Panc1 (cell line): ENCODE measurements at places on chromosomes 7 and 10.

- DNase-seq = no peak
Measured at GRCh38 chr7:100655908-100656674, at the start of gene ACTL6B. Gene ACTL6B (minus strand): TSS chr7:100656448. CDS start chr7:100656354, 94 bp downstream.

GRCh38 chr7:21912931-21913780, 32.5 kb downstream of the CDCA7L start:
- DNase-seq = no peak

- DNase-seq = no peak
Measured at GRCh38 chr7:131720703-131721102, 164.3 kb upstream of the PODXL start.

- DNase-seq = no peak
Measured at GRCh38 chr10:68989317-68989990, 851 bp downstream of the KIFBP start.

DNA sequence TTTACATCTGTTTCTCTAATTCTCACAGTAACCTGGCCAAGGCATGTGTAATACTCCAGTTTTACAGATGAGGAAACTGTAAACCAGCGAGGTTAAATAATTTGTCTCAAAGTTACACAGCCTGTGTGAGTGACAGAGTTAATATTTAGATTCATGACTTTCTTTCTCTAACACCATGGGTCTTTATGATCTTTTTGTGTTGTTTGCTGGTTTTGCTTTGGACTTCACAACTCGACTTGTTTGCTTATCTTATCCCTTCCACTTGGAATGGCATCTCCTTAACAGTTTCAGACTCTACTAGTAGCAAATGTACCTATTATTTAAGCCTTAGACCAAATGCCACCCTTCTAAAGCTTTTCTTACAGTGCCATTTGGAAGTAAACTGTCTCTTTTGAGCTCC, 34.4 kb downstream of the MXI1 start:
- no peak for DNase-seq

- no peak for DNase-seq
Measured at GRCh38 chr10:73758704-73759511, 14.7 kb downstream of the SEC24C start.

GRCh38 chr7:75981453-75982305, 12.7 kb downstream of the TMEM120A start:
- no peak for DNase-seq

GRCh38 chr10:120458432-120458831, 1.4 kb downstream of the PLPP4 start:
- DNase-seq = no peak

DNA sequence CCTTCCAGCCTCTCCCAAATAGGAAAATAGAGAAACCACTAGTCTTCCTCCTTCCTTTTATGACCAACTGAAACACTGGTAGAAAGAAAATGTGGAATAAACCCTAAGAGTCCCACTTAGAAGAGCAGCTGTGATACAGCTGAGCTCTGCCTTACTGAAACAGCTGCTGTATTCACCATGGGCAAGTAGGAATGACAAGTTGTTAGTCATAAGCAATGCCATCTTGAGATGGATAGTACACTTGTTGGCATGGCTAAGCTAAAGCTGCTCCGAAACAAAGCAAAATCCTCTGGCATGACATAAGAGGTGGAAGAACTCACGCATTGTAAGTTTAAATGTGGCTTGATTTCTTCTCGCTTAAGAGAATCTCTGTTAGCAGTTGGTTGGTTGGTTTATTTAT, 48.3 kb upstream of the TMEM236 start:
- no peak for DNase-seq

- DNase-seq = peak; percentile 27
Measured at GRCh38 chr10:4315551-4315950, 510.5 kb upstream of the AKR1E2 start.

DNA sequence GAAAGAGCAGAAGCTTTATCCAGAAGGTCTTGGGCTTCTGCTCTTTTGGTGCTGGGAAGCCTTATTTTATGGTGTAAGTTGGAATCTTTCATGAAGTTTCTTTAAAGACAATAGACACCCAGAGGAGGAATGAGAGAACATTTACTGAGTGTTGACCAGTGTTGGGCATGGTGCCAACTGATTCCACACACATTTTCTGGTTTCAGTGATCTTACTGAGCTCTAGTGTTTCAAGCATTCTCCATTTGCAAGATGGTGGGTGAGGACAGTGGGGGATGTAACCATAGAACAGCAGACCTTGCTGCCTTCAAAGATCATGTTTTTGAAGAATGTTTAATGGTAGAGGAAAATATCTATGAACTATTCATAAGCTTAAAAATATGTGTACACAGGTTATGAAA, 114.6 kb downstream of the LRMDA start:
- no peak for DNase-seq

GRCh38 chr7:68929781-68930261, 668.5 kb upstream of the AUTS2 start:
- no peak for DNase-seq

- no peak for DNase-seq
Measured at GRCh38 chr10:71086439-71087080, 125.8 kb upstream of the UNC5B start.

- DNase-seq = no peak
Measured at GRCh38 chr10:5741276-5741675, 56.6 kb downstream of the TASOR2 start.

- DNase-seq = no peak
Measured at GRCh38 chr10:120403109-120403508, 53.9 kb upstream of the PLPP4 start.

GRCh38 chr7:44887293-44887692, 2.0 kb upstream of the PURB start:
- no peak for DNase-seq
